ENCODE measurements at places on chromosomes 16 and 17. TPM values are rescaled to one million over a fixed set of nuclear protein-coding genes. Genes with fewer than 3 reads are reported as not detected.
A peak's percentile ranks its signal among the peaks of the same experiment; 100 is the strongest.

DNA sequence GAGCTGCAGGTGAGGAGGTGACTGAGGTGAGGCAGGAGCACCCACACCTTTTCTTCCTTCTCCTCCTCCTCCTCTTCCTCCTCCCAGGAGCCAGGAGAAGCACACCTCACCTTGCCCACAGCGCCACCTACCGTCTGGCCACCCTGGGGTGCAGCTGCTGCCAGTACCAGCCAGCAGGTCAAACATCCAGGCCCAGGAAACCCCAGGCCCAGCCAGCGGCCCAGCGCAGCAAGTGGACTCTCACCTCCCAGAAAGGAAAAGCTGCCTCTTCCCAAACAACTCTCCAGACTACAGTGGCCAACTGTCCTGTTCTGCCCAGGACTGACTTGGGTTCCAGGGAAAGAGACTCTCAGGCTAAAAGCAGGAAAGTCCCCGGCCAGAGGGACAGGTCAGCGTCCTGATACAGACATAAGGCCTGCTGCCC, 22.7 kb downstream of the PEMT start:
- peak; percentile 15 for DNase-seq

DNA sequence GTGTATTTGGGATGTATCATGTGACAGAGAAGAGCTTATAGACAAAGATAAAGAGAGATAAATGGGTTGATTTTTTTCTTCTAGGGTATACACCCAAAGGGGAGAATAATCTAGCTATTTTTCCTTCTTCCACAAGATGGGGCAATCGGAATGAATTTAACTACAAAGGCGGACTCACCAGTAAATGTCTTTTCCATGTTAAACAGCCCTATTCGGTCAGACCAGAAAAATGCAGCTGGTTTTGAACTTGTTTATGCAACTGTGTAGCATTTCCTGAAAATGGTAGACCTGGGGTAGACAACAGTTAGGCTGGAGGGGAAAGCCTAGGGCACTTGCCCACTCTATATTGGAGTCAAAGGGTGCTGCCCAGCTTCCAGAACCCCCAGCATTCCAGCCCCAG, 477.1 kb downstream of the TOX3 start:
- peak; percentile 18 for DNase-seq

GRCh38 chr16:27287051-27287811, 18.7 kb upstream of the NSMCE1 start:
- no peak for DNase-seq

- DNase-seq: peak; percentile 100
Measured at GRCh38 chr17:81094509-81095382, 59.8 kb downstream of the BAIAP2 start.

DNA sequence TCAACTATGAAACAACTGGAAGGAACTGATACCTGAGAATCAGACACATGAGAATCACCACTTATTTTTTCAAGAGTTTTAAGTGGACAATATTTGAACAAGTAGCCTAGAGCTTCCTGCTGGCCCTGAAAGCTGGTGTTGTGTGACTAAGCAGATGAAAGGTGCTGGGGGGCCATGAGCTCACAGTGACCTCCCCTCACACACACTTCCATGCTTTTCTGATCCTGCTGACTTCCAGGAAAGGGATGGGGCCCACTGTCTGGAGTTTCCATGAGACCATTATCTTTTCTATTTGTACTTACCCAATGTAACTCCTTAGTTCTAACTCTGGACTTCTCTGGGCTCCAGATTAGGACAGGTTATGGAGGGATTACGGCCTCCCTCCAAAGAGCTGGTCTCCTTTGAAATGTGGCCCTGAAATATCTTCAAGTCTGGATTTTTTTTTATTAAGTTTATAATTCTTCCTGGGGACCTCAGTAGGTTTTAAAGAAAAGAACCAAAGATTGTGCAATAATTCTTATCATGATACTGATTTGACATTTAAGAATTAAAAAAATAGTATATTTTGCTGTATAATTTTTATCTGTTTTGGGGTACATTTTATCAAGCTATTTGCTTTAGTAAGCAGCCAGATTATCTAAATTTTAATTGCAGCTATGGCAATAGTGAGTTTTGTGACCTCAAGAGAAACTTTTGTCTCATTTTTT, 4.9 kb downstream of the CAPNS2 start:
- no peak for DNase-seq

DNA sequence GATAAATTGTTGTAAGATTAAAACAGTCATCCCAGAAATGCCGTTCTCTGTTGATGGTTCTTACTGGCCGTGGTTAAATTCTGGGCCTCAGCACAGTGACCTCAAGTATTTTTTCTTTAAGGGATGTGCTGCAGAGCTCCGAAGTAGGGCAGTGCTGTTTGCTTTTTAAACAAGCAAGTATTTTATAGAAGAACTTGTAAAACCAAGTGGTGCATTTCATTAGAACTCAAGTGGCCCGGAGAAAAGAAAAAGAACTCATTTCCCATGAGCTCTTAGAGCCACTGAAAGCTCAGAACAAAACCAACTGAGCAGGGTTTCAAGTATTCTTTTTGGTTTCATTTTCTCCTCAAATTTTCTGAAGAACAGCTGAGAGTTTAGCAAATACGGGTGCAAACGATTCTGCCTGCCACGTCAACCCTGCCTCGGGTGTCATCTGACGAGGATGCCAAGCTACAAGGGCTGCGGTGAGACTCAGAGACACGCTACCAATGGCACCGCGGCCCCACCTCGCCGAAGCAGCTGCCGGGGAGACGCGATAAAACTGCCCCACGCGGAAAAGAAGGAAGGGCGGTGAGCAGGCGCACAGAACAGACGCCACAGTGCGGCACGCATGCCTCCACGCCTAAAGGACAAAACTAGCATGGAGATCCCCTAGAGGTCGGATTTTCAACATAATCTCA, 6.3 kb downstream of the LMF1 start:
- DNase-seq: peak; percentile 93

- DNase-seq: peak; percentile 69
Measured at GRCh38 chr16:53893731-53894435, 189.9 kb downstream of the FTO start.

DNA sequence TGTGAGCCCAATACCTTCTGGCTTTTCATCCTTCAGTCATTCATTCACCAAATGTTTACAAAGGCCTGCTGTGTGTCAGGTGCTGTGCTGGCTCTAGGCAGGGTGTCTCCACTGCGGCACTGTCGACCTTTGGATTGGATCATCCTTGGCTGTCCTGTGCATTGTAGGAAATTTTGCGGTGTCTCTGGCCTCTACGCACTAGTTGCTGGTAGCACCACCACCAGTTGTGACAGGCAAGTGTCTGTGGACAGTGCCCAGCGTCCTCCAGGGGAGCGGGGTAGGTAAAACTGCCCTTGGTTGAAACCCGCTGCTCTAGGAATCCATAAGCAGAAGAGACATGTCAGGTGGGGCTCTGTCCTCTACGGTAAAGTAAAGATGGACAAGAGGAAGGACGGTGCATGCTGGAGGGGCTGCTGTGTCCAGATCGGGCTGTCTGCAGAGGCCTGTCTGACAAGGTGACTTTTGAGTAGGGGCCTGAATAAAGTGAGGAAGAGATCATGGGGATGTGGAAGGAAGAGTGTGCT, 123.7 kb downstream of the SNX29 start:
- no peak for DNase-seq

DNA sequence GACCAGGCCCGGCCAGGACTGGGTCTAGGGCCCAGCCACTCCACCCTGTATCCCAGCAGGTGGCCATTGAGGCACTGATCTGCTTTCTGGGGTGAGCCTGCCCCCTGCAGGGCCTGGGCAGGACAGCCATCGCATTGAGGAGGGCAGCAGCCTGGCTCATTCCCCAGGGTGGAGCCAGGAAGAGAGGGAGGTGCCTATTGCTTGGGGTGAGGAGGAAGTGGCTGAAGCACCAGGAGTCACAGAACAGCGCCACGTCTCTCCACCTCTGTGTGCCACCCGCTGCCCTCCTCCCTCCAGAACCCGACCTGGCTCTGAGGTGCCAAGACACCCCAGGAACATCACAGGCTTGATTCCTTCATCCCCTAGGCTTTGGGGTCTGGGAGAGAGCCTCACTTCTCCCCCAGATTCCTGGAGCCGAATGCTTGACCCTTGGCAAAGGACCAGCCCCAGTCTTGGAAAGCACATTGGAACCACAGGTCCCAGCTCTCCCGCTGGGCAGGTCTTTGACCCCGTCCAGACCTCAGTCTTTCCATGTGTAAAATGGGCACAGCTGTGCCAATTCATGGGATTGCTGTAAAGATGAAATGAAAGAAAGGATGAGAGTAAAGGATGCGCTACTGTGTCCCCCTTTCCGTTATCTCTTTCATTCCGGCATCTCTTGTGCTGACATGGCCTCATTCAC, 7.2 kb upstream of the KRT36 start:
- DNase-seq: peak; percentile 84

Gene OR3A1
- not detected for total RNA-seq

Gene TPSG1
- total RNA-seq: not detected

Gene CDC42EP4
- total RNA-seq: 24.1 TPM

Gene RNF135
- 18.3 TPM for total RNA-seq

Gene KRT27
- not detected for total RNA-seq

Gene HBQ1
- not detected for total RNA-seq

Gene EFNB3
- total RNA-seq: 0.75 TPM
